ENCODE measurements at places on chromosomes 5 and 9.

DNA sequence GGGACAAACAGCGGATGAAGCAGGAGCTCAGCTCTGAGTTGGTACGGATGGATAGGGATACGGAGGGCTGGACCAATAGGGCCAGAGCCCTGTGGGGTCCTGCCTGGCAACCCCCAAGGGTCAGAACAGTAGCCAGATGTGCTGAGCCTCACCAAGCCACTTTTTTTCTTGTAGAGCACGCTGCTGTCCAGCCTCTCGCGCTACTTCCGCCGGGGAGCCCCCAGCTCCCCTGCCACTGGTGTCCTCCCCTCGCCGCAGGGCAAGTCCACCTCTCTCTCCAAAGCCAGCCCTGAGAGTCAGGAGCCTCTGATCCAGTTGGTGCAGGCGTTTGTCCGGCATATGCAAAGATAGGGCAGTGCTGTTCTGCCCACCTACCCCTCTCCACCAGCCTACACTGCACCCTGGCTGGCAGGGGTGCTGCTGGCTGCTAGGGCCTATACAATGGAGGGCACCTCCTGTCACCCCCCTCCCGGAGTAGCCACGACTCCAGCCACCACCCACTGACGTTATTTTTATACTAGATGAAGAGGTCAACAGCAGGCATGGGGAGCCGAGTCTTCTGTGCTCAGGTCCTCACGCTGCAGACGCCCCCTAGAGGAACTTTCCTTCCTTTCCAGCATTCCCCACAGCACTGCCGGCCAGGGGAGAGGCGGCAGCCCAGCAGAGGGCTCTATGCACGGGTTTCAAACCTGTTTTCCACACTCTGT lies 21.6 kb downstream of the SH3GLB2 start:
- H3K4me1 ChIP-seq, result peaks cover 23% of the 10 kb centered on the region
- H3K27me3 ChIP-seq, result no peaks in the 10 kb centered on the region
- DNase-seq, result no peak
- no peak overlapping the region for H3K4me3 ChIP-seq
- peaks cover 29% of the 10 kb centered on the region for H3K36me3 ChIP-seq

GRCh38 chr5:117652036-117652957 lies 1077.7 kb upstream of the SEMA6A start:
- H3K4me3 ChIP-seq, result no peak overlapping the region
- H3K27me3 ChIP-seq, result no peaks in the 10 kb centered on the region
- no peak for DNase-seq
- H3K27ac ChIP-seq, result no peak overlapping the region
- H3K4me1 ChIP-seq, result no peaks in the 10 kb centered on the region

DNA sequence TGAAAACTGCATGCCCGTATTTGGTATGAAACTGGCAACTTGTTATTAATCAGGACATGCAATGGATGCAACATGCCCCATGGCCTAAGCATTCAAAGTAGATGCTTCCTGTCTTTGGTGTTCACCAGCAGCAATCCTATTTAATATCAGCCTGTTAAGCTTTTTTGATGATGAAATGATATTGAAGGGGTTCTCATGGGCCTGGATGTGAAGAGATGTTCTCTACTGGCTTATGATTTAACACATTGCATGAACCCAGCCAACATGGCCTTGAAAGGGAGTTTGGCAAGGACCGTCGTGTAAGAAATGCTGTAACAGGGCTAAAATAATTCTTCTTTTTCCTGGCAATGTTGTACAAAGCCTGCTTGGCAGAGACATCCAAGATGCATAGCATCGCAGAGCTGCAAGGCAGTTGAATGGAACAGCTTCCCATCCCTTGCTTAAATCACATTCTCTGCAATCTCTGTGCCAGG lies 111.2 kb downstream of the SMARCA2 start:
- H3K27ac ChIP-seq, result peak overlapping the region; percentile 81
- DNase-seq, result no peak
- no peaks in the 10 kb centered on the region for H3K4me1 ChIP-seq
- H3K27me3 ChIP-seq, result no peaks in the 10 kb centered on the region

DNA sequence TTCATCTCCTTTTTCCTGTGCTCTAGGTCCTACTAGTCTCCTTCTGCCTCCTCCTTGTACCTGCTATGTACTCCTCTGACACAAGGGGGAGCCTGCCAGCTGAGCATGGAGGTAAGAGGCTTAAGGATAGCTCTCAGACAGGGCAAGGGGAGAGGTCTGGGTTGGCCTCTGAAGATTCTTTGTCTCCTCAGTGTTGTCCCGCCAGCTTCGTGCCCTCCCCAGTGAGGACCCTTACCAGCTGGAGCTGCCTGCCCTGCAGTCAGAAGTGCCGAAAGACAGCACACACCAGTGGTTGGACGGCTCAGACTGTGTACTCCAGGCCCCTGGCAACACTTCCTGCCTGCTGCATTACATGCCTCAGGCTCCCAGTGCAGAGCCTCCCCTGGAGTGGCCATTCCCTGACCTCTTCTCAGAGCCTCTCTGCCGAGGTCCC lies 3.8 kb downstream of the CREB3 start:
- H3K36me3 ChIP-seq, result peaks cover 52% of the 10 kb centered on the region
- H3K27me3 ChIP-seq, result no peaks in the 10 kb centered on the region
- H3K4me3 ChIP-seq, result no peak overlapping the region
- H3K4me1 ChIP-seq, result peaks cover 10% of the 10 kb centered on the region
- H3K27ac ChIP-seq, result no peak overlapping the region

- no peaks in the 10 kb centered on the region for H3K4me1 ChIP-seq
- no peak for DNase-seq
- no peaks in the 10 kb centered on the region for H3K36me3 ChIP-seq
- no peak overlapping the region for H3K4me3 ChIP-seq
Measured at GRCh38 chr5:143680672-143681259, 131.2 kb upstream of the HMHB1 start.

GRCh38 chr9:76607730-76608436 lies 148.9 kb downstream of the GCNT1 start:
- no peak overlapping the region for H3K4me3 ChIP-seq
- no peak for DNase-seq
- no peak overlapping the region for H3K27ac ChIP-seq

- no peak overlapping the region for H3K4me3 ChIP-seq
- no peak for DNase-seq
- no peaks in the 10 kb centered on the region for H3K27me3 ChIP-seq
- no peak overlapping the region for H3K27ac ChIP-seq
- H3K4me1 ChIP-seq, result no peaks in the 10 kb centered on the region
Measured at GRCh38 chr9:32398207-32398606, 13.8 kb downstream of the ACO1 start.

DNA sequence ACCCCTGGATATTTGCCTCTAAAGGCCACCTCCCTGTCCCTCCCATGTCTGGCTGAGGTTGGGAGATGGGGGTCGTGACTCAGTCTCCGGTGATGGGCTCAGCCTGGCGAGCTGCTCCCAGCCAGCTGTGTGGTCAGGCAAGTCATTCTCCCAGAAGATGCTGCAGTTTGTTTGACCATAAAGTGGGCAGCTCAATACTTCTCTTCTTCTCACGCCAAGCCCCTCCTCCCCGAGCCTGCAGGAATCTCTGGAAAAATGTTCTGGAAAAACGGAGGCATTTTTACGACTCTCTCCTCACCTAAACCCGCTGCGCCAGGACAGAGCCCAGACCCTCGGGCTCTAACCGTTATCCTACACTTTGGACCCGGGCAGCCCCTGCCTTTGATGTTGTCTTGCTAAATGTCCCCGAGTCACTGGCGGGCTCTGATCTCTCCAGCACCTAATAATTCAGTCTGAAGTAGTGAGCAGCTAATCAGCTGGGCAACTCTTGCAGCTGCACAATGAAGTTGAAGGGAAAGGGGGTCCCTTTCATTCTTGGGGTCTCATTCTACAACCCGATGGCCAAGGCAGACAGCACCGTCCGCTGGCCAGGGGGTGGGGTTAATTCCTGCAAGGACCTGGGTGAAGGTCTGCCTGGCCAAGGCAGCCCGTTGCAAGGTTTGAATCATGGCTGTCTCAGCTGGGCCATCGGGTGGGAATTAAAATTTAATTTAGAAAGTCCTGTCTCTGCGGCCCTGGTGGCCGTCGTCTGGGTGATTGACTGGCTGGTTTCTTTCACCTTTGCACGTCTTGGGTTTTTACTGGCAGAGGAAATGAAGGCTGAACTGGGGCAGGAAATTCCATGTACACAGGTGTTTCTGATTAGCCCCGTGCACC lies 12.3 kb downstream of the DCANP1 start:
- H3K4me1 ChIP-seq, result peaks cover 9% of the 10 kb centered on the region
- H3K4me3 ChIP-seq, result no peak overlapping the region
- no peak for DNase-seq
- no peaks in the 10 kb centered on the region for H3K27me3 ChIP-seq
- no peak overlapping the region for H3K27ac ChIP-seq

- no peaks in the 10 kb centered on the region for H3K36me3 ChIP-seq
- no peak overlapping the region for H3K4me3 ChIP-seq
- H3K27ac ChIP-seq, result no peak overlapping the region
Measured at GRCh38 chr9:98284754-98285153, 29.3 kb upstream of the TBC1D2 start.

DNA sequence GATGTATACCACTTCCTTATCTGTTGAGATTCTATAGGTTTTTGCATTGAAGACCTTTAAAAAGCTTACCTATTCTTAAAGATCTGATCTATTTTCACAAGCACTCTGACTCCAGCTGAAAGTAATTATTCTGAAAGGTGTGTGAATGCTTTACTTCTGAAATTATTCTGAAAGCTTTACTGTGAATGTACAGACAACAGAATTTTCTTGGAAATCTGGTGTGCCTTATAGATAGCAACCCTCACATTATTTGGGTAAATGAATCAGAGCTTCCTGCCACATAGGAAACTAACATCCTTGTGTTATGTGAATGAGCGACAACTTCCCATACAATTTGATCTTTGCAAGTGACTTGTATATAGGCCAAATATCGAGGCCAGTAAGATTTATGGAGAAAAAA lies 6.5 kb downstream of the CDO1 start:
- H3K36me3 ChIP-seq, result no peaks in the 10 kb centered on the region
- no peak for DNase-seq
- H3K4me1 ChIP-seq, result no peaks in the 10 kb centered on the region
- H3K27ac ChIP-seq, result no peak overlapping the region

DNA sequence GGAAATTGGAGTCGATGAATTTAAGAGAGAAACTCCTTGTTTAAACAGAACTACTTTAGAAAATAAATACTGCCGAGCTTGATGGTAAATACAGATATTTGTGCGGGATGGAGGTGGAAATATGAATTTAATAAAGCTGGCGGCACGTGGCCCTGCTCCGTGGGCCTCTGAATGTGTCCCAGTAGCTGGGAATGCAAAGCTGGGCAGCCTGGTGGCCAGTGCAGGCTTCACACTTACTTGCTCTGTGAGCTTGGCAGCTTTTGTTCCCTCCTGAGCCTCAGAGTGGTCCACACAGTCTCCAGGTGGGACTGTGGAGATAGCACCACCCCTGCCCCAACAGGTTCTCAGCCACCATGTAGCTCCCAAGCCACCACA lies 45.9 kb downstream of the BARX1 start:
- H3K4me3 ChIP-seq, result no peak overlapping the region
- H3K27ac ChIP-seq, result no peak overlapping the region
- H3K4me1 ChIP-seq, result peaks cover 20% of the 10 kb centered on the region

DNA sequence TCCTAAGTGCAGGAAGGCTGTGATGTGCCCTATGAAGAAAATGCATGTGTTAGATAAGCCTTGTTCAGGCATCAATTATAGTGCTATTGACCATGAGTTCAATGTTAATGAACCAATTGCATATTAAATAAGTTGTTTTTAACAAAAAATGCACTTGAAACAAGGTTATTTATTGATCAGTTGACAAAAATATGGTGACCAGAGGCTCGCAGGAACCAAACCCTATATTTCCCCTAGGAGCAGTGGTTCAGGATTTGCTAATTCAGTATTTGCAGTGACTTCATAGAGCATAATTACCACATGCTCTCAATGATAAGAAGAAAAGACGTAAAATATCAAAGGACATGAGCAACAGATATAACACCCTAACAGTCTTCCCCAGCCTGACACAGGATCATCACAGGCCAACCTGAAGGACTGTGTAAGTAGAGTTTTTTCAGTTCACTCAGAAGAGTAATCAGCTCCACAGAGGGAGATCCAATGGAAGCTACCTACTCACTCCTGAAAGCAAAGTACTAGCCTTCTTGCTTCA lies 92.3 kb downstream of the SEMA5A start:
- H3K4me1 ChIP-seq, result no peaks in the 10 kb centered on the region
- no peak overlapping the region for H3K27ac ChIP-seq
- H3K27me3 ChIP-seq, result no peaks in the 10 kb centered on the region
- no peak overlapping the region for H3K4me3 ChIP-seq

GRCh38 chr9:82570226-82570625 lies 492.7 kb downstream of the RASEF start:
- H3K27me3 ChIP-seq, result no peaks in the 10 kb centered on the region
- no peaks in the 10 kb centered on the region for H3K4me1 ChIP-seq
- H3K4me3 ChIP-seq, result no peak overlapping the region

- H3K27me3 ChIP-seq, result no peaks in the 10 kb centered on the region
- no peak overlapping the region for H3K4me3 ChIP-seq
- no peaks in the 10 kb centered on the region for H3K36me3 ChIP-seq
- H3K27ac ChIP-seq, result no peak overlapping the region
- no peak for DNase-seq
Measured at GRCh38 chr5:53613536-53613935, 53.1 kb downstream of the NDUFS4 start.

DNA sequence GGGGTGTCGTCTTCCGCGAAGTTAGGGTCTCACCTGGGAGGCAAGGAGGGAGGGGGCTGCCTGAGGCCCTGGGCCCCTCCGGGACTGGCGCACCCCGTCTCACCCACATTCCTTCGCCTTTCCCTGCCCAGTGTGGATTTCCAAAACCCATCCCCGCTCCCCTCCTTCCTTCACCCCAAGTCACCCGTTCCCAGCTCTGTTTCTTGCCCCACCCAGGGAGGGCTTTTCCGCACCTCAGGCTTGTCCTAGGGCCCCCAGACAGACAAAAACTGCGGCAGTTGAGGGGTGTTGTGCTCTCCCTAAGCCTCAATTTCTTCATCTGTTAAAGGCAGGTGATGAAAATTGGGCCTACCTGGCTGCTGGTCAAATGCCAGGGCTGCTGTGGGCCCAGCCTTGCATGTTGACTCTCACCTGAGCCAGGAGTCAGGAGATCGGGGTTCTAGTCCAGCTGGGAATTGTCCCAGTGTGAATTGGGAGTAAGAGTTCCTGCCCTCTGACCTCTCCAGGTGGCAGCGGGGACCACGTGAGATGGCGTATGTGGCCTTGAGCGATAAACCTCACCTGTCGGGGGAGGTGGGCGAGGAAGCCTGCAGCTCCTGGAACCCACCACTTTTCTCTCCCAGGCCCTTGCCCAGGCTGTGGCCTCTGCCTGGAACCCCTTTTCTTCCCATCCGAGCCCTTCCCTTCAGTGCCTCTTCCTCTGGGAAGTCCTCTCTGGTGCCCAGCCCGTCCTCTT lies 143.4 kb upstream of the IER5L start:
- H3K36me3 ChIP-seq, result no peaks in the 10 kb centered on the region
- peaks cover 39% of the 10 kb centered on the region for H3K4me1 ChIP-seq
- no peaks in the 10 kb centered on the region for H3K27me3 ChIP-seq
- peak overlapping the region; percentile 89 for H3K27ac ChIP-seq

GRCh38 chr5:172798422-172799215 lies 27.6 kb upstream of the DUSP1 start:
- no peak for DNase-seq
- H3K4me3 ChIP-seq, result no peak overlapping the region
- peaks cover 63% of the 10 kb centered on the region for H3K4me1 ChIP-seq
- H3K27me3 ChIP-seq, result no peaks in the 10 kb centered on the region
